ENCODE measurements at places on chromosomes 6 and 20.

- DNase-seq = no peak
These were observed 11.6 kb downstream of the NCOA7 start for GRCh38 chr6:125802383-125802782.

DNA sequence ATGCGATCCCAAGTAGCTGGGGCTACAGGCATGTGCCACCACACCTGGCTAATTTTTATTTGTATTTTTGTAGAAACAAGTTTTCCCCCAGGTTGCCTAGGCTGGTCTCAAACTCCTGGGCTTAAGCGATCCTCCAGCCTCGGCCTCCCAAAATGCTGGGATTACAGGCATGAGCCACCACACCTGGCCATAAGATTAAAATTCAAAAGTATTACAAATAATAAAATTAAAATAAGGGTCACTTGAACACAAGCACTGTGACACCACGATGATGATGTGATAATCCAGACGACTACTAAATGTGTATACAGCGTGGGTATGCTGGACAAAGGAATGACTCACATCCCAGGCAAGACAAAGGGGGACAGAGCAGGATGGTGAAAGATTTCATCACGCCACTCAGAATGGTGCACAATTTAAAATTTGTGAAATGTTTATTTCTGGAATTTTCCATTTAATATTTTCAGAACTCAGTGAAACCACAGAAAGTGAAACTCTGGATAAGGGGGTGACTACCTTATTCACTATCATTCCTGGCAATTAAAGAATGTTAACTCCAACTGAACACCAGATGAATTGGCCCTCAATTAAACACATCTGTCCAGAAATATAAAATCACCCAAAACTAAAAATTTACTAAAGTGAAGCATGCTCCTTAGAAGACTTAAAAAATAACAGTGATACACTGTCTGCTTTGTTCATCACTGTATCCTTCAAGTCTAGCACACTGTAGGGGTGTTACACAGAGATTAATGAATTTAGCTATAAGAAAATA lies 13.1 kb downstream of the B4GALT5 start:
- DNase-seq = no peak

DNA sequence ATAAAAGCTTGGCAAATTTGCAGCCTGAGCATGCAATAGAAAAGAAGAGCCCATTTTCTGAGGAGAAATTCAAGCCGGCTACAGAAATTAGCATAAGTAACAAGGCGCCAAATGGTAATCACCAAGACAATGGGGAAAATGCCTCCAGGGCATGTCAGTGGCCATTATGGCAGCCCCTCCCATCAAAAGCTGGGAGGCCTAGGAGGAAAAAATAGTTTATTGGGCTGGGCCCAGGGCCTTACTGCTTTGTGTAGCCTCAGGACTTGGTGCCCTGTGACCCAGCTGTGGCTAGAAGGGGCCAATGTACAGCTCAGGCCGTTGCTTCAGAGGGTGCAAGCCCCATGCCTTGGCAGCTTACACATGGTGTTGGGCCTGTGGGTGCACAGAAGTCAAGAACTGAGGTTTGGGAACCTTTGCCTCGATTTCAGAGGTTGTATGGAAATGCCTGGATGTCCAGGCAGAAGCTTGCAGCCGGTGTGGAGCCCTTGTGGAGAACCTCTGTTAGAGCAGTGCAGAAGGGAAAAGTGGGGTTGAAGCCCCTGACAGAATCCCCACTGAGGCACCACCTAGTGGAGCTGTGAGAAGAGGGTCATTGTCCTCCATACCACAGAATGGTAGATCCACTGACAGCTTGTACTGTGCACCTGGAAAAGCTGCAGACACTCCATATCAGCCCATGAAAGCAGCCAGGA lies 328.5 kb upstream of the MAP3K7 start:
- no peak for DNase-seq

GRCh38 chr6:141484711-141485110 lies 648.0 kb upstream of the GJE1 start:
- DNase-seq = no peak

DNA sequence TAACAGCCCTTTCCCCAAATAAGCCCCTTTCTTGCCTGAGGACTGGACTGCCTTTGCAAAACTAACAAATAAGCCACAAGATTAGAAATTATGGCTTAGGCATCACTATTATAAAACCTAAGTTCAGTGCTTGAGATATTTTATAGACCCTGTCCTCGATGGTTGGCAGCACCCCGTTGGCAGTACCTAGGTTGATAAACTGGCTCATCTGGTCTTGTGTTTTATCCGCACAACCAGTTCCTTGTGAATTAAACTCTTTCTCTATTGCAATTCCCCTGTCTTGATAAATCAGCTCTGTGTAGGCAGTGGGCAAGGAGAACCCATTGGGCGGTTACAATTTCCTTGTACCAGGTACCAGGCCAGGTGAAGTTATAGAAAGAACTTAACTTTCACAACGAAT lies 6.6 kb downstream of the LRP11 start:
- DNase-seq = no peak
